Stimulated activated CD4-positive, alpha-beta T cell treated with anti-CD3 and anti-CD28 coated beads, Interleukin-15, amount 100 ng/mL, for 1 hour (primary cell): ENCODE measurements at places on chromosomes 4 and X.

- no peak for DNase-seq
These were observed 109.1 kb downstream of the ANAPC4 start for GRCh38 chr4:25486171-25486570.

GRCh38 chr4:149426461-149426860, 389.2 kb downstream of the IQCM start:
- no peak for DNase-seq

- no peak for DNase-seq
These were observed 10.6 kb downstream of the CENPVL3 start for GRCh38 chrX:51608126-51608525.

GRCh38 chr4:7807351-7807921, 132.2 kb downstream of the AFAP1 start:
- no peak for DNase-seq

- no peak for DNase-seq
These were observed 201.0 kb upstream of the STK26 start for GRCh38 chrX:131821945-131822622.

DNA sequence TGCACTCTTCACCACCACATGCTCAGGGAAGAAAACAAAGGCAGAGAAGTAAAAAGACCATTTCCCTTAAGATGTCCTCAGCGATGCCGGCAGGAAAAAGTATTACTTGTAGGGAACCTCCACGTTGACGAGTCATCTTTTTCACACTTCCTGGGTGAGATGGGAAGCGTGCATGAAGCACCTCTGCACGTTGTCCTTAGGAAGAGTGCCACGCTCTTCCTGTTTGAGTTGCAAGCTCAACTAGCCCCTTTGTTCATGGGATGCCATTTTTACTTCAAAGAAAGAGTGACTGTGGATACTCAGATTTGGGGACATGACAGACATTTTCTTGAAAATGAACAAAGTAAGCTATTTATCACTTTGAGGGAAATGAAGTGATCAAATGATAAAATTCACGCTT, 33.8 kb downstream of the DCTD start:
- no peak for DNase-seq

DNA sequence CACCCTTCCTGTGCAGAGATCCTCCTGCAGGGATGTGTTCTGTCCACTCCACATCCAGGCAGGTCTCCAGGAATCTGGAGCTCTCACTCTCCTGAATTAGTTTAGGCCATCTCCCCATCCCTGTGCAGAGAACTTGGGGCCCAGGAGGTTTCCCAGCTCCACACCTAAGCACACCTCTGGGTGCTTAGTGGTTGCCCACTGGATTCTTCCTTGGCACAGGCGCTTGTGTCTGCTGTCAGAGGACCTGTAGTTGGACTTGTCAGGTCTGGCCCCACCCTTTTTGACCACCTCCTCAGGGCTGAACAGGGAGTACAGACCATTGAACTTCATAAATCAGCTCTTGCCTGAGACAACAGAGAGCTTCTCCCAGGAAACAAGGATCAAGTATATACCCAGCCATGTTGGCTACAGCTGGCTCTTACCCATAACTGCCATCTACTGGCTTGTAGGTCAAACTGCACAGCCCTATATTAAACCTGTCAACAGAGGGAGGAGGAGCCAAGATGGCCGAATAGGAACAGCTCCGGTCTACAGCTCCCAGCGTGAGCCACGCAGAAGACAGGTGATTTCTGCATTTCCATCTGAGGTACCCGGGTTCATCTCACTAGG, 275.5 kb downstream of the PPARGC1A start:
- DNase-seq: no peak

DNA sequence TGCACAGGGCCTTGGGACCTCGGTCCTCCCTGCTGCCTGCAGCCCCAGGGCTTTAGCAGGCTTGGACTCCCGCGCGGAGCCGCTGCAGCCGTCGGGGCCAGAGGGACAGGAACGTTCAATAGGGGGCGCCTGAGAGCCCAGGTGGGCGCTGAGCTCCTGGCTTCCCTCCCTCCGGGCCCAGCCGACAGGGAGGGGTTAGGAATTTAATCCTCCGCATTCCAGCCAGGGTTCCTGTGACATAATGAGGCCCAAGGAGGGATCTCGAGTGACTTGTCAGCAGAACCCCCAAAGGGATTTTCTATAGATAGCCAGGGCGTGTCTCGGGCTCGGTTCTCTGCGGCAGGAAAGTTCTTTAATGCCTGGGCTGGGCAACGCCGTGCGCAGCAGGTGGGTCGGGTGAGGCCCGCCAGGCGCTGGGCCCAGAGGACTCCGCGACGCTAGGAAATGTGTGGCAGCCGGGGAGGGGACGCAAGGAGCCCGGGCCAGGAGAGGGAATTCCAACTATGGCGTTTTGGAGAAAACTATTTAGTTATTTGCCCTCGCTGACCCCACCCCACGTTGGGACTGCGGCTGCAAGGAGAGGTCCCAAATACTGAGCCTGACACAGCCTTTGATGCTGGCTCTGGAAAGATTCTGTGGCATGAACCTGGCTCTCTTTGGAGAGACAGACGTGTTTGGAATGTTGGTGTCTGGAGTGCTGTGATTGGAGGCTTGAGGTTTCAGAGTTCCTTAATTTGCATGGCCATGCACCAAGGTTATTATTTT, 285.2 kb upstream of the GATB start:
- DNase-seq: no peak

DNA sequence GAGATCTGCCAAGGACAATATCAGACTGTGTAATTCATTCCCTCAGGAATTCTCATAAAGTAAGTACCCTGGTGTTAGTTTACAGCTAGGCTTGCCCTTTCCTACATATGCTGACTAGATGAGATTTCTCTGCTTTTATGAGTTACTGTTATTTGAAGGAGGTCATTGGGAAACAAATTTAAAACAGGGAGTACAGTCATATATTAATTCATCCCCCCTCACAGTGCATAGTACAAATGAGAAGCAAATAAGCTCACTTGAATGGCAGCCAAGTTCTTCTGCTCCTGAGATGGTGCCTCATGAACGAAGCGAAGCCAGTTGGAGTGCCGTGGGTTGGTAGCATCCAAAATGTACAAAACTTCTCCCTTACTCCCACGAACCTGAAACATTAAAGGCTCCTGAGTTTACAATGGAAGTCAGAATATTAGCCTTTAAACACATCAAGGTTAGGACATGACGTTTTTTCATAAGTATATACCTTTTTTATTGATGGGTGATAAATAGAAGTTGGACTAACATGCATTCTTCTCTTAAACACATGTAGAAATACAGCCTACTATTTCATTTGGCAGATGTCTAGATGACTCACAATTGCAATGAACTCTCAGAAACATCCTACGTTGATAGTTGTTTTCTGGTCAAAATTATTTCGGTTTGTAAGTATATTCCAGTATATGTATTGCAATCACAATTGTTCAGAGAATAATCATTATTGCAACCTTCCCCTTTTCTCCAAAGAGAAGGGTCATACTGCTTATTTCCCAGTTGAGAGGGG, 69.2 kb downstream of the PRDM5 start:
- DNase-seq: no peak
